SW 1271 (cell line): ENCODE measurements at places on chromosomes 7 and 10.
A peak's percentile ranks its signal among the peaks of the same experiment; 100 is the strongest.

- no peak for DNase-seq
These were observed 13.4 kb upstream of the SFRP5 start for GRCh38 chr10:97785231-97785630.

DNA sequence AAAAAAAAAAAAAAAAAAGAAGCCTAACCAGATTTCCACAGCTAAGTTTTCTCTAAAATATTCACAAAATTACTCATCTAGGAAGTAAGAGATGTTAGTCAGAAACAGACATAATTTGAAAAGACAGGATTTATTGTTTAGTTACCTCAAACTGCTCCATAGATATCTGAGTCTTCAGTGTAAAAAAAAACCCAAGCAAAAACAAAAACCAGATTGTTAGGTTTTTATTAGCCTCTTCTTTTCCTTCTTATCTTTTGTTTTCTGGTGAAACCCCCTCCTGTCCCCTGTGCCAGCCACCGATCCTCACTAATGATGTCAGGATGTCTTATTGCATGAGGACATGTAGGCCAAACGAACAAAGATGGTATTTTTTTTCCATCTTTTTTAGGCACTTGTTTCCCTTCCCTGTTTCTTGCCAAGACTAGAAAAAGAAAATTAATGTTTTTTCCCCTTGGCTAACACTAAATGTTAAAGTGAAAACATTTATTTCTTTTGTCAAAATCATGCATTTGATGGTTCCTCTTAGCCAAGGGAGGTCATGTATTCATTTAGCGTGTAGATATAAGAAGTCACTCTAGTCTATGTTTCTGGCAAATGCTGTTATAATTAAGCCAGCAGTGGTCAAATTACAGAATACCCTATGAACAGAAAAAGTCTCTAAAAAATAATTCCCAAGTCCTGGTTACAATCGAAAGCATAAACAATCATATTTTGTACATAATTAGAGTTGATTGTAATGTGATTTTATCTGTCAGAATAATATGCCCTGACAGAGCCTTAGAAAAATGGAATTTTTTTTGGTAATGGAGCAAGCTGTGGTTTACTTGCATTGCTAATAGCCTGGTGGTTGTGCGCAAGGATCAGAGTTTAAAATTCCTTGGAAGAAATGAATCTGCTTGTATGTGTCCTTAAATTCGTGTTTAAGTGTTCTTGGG, 702.4 kb upstream of the FZD8 start:
- DNase-seq: no peak

DNA sequence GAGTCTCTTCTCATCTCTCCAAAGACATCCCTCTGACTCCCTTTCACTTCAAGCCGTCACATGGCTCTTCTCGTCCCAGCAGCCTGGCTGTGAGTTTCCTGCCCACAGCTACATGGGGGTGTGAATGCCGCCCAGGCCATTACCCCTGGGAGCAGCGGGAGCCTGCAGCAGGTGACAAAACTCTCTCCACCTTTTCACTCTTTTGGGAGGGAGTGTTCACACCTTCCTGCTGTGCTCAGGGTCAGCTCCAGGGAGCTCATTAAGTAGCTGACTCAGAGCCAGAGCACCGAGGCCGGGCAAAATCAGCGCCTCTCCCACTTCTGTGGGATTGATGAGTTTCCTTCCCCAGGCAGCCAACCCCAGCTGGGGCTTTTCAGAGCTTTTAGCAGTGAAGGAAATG, 271.3 kb downstream of the TYW1 start:
- DNase-seq: no peak

DNA sequence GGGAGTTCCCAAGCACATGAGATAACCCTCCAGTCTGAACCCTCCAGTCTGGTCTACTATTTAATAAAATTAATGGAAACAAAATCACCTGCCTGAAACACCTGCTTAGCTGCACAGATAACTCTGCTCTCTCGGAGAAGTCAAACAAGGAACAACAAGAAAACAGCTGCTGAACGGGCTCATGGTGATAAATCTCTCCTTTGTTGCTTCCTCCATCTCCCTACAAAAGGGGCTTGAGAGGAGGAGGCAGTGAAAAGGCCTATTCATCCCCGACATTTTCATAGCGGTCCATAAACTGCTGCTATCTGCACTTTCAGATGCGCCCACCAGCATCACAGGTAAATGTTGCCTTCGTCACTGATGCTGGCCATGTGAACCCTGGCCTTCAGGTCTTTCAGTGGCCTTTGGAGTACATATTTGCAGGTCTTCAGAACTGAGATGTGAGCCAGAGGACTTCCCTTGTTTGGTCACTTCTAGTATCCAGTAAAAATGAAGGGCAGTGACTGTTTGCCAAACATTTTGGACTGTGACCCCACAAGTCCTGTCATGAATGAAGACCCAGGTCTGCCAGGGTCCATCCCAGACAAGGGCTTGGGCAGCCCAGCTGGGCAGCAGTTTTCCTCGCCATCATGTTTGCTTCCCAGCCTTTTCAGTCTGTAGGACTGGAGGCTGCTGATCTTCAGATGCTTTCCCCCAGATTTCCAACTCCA, 15.9 kb downstream of the FKBP6 start:
- no peak for DNase-seq

DNA sequence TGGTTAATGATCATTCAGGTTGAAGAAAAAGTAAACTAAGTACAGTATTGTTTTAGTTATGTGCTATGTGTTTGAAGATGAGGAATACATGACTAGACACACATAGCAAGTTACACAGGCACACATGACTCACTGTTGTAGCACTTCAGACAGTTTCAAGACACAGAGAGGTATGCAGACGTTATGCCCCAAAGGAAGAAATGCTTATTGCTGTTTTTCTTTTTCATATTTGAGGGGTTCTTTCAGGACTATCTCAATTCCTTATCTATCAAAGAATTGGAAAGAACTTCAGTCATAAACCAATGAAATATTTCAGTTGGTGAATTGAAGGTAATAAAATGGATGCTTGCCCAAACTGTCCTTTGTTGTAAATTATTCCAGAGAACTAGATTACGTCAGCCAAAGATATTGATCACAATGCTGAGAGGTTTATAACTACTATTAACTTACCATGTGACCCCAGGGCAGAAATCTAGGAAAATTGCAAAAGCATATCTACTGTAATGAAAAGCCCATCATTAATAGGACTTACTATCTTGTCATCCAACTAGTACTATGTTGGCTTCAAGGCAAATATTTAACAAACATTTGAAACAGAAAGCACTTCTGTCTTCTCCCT, 61.2 kb upstream of the CAPZA2 start:
- peak; percentile 15 for DNase-seq

DNA sequence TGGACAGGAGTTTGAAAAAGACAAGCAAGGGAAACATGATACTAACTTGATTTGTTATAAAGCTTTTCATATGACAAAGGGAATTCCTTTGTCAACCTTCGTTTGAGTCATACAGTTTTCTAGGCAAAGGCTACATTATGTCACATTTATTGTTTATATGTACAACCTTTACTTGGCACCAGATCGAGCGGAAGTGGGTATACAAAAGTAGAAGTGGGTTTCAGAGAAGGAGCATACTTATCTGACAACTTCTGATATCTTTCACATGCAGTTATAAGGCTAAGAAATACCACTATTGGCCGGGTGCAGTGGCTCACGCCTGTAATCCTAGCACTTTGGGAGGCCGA, 11.0 kb downstream of the STMP1 start:
- DNase-seq: no peak

DNA sequence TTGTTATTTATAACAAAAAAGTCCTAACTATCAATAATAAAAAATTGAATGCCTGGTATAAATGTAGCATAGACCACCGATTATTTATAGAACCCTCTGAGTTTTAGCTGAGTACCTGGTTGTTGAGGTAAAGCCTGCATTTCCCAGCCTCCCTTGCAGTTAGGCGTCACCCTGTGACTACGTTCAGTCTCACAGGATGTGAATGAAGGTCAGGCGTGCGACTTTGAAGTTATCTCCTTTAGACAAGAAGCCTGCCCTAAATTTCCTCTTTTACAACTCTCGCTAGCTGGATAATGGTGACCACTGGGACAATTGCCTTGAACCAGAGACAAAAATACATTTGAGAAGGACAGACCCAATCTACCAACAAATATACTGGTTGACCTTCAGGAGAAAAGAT, 67.5 kb upstream of the TES start:
- no peak for DNase-seq

DNA sequence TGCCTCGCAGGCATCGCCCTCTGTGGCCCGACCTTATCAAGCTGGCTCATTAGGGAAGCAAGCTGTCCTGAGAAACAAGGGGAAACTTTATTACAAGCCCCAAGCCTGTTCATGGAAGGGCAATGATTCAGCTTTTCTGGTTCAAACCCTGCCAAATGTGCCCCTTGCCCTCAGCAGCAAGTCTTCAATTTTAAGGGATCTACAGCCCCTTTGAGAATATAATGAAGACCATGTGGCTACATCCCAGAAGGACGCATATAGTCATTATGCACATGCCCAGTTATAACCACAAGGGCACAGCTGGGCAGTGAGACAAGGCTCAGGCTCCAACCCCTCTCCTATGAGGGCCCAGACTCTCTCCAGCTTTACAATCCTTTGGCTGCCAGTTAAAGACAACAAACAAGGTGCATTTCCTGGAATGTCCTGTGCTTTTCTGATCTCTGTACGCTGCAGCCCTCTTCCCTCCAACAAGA, 56.7 kb downstream of the DDC start:
- no peak for DNase-seq
